ENCODE measurements at places on chromosomes 16 and 17.

DNA sequence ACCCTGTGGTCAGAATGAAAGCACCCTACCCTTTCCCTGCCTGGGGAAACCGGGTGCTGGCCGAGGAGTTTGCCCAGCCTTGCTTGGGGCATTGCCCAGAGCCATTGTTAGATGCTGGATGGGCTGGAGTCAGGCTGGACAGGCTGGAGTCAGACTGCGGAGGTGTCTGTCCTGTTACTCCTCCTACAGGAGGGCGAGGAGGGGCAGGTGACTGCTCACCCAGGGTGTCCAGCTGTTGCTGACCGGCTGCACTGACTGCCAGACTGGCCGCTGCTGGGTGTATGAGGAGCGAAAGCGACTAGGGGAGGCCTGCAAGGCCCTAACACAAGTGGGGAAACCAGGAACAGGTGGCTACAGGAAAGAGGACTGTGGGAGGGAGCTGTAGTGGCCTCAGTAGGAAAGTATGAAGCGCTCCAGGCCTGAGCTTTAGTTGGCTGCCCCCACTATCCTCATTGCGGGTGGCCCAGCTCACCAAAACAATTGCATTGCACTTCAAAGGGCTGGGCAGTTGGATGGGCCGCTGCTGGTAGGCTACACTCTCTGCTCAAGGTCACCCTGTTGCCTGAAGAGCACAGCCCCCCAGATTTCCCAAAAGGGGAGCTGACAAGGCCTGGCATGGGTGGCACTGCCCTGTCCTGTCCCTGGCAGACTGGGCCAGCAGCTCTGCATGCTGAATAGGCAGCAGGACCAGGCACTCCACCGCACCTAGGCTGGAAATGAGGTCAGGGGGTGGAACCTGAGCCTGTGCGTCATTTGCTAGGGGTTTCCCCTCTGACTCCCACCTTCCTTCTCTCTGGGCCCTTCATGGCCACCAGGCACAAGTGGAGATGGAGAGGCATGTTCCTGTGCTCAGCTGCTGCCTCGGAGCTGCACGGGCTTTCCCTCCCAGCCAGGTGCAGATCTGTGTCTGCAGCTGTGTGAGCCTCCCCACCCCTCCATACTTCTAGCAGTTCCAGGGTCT, 18.4 kb downstream of the LDHD start:
- peak; percentile 27 for DNase-seq

GRCh38 chr17:77590951-77591735, 367.4 kb upstream of the TNRC6C start:
- DNase-seq, result no peak

DNA sequence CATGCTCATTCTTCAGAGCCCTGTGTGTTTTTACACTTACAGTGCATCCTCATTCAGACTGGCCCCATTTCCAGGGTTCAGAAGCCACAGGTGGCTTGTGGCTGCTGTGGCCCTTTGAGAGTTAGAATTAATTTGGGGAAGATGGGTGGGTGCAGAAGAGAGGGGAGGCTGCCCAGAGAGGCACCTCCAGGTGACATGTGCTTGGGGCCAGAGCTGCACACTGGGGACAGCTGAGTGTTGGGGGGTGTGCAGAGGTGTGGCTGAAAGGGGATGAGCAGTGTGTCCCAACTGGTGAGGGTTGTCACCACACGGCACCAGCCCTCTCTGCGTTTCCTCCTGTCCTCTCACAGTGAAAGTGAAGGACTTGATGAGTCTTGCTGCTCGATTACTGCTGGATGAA, 6.9 kb upstream of the EIF1 start:
- no peak for DNase-seq

GRCh38 chr17:76710863-76711611, at the start of gene MXRA7:
Gene MXRA7 (minus strand): TSS chr17:76710965. CDS start chr17:76710946, 19 bp downstream.
- peak; percentile 32 for DNase-seq

DNA sequence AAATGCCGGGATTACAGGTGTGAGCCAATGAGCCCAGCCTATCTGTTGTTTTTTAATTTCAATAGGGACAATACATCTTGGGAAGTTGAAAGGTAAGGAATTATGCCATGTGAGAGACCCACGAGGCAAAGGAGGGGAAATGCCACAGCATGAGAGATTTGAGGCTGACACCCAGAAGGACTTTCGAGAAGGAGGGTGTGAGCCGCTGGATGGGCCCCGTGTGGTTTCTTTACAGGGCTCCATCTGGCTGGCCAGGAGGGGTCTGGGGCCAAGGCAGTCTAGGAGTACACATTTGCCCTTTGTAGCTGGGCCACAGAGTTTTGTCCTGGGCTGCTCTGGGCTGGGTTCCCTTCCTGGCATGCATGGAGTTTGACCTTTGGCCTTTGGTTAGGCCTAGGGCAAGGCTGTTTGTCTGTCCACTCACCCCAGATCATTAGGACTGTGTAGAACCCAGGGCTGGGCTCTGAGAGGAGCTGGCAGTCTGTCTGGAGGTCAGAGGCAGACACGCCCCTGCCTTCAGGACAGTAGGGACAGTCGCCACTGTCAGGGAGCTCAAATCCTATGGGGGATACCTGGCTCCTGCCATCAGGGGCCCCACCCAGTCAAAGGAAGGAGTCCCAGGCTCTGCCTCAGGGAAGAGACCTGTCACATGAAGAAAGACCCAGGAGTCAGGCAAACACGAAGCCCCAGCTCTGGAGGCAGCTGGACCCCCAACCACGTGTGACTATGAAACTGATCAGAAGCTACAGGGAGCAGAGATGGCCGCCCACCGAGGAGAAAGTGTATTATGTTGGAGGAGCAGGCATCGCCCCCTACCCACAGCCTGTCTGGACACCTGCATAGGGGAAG, 24.2 kb upstream of the NXPH3 start:
- no peak for DNase-seq

- DNase-seq, result no peak
Observed at GRCh38 chr17:65028545-65028843, 28.0 kb downstream of the GNA13 start.

DNA sequence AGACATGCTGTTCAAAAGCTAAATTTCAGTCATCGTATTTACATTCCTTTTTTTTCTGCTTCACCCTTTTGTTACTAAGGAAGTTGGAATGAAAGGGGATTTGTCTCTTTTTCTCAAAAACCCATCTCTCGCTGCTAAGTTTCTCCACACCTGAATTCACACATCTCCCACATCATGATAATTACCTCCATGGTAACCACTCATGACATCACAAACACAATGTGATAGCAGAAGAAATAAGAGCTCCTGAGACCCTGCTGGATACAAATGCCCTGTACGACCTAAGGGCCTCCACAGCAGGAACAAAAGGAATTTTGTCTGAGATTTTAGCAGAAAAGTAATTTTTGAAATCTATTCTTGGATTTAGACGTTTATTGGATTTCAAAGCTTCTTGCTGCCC, 82.6 kb upstream of the GNAO1 start:
- DNase-seq, result no peak

DNA sequence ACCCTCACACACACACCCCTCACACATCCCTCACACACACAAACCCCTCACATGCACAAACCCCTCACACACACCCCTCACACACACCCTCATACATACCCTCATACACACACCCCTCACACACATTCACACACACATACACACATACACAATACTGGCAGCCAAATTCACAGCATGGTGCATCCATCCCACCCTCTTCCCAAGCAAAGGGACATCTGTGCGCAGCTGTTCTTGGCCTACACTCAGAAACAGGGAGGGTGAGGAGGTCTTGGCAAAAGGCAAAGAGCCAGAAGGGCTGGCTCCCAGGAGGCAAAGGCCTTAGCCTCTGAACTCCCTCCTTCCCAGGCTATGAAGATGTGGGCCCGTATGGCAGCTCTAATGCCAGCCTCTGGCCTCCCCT, 23.4 kb downstream of the C17orf67 start:
- DNase-seq, result no peak

DNA sequence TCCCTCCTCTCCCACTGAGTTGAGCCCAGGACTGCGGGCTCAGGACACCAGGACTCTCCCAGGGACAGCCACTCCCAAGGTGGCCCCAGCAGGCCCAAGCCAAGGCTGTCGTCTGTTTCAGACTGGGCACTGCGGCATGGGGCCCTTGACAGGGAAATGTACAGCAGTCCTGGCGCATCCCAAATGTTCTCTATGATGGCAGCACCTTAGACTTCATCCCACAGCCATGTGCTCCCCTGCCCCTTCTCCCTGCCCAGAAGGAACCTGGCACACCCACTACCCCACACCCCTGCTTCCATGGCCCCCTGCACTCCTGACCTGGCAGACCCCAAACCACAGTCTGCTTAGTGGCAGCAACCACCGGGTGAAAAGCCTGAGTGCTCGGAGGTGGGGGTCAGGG, 18.2 kb downstream of the RBFOX3 start:
- DNase-seq, result no peak

- no peak for DNase-seq
Observed at GRCh38 chr16:10333321-10334032, 52.4 kb upstream of the ATF7IP2 start.

GRCh38 chr17:80119271-80119791, 17.9 kb downstream of the GAA start:
- DNase-seq, result no peak

DNA sequence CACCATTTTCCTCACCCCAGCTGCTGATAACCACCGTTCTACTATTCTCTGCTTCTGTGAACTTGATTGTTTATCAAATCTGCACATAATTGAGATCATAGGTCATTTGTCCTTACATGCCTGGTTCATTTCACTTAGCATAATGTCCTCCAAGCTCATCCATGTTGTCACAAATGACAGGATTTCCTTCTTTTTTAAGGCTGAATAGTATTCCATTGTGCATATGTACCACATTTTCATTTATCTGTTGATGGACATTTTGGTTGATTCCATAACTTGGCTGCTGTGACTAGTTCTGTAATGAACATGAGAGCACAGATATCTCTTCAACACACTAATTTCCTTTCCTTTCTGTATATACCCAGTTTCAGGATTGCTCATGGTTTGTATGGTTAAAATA, 225.3 kb upstream of the TBX2 start:
- DNase-seq, result no peak

DNA sequence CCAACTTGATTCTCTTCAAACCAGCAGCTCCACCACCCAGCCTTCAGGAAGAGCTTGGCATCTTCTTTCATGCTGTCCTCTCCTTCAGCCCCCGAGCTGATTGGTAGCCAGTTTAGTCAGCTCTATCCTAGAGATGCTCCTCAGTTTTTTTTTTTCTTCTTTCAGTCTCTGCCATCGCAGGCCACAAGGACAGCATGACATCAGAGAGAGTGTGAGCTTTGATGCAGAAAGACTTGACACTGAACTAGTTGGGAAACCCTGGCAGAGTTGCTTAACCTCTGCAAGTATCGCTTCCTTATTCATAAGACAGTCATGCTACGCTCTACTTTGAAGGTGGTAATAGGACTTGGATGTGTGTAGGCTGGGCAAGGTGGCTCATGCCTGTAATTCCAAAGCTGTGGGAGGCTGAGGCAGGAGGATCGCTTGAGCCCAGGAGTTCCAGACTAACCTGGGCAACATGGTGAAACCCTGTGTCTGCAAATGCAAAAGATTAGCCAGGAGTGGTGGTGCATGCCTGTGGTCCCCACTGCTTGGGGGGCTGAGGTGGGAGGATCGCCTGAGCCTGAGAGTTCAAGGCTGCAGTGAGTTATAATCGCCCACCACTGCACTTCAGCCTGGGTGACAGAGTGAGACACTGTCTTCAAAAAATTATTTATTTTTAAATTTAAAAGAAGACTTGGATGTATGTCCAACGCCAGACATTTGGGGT, 2.6 kb downstream of the CD300LB start:
- no peak for DNase-seq

DNA sequence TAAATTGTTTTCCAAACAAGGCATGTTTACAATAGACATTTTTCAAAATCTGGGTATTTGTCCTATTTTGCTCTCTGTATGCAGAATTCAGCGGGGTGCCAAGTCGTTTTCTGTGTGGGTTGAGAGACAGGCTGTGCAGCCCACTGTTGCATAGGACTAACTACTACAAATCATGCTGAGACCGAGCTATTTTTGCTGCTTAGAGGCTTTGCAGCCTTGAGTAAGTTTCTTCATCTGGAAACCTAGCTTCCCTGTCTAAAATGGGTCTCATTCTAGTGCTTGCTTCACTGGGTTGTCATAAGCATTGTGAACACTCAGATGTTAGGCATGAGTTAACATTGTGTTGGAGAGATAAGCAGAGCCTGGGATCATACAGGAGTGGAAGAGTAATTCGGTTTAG, 1.3 kb downstream of the PRPSAP2 start:
- DNase-seq, result peak; percentile 12

DNA sequence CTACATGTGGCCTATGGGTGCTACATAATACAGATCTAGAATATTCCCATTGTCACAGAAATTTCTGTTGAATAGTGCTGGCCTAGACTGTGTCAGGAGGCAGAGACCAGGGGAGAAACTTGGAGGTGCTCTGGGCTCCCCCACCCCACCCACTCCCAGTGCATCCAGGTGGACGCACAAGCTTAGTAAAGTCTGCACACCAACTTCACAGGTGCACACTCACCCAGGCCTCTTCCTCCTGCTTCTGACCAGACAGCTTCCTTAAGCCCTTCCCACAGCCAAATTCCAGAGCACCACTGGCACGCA, 7.6 kb upstream of the CNP start:
- DNase-seq, result no peak

GRCh38 chr16:80114699-80115098, 426.1 kb upstream of the DYNLRB2 start:
- no peak for DNase-seq

DNA sequence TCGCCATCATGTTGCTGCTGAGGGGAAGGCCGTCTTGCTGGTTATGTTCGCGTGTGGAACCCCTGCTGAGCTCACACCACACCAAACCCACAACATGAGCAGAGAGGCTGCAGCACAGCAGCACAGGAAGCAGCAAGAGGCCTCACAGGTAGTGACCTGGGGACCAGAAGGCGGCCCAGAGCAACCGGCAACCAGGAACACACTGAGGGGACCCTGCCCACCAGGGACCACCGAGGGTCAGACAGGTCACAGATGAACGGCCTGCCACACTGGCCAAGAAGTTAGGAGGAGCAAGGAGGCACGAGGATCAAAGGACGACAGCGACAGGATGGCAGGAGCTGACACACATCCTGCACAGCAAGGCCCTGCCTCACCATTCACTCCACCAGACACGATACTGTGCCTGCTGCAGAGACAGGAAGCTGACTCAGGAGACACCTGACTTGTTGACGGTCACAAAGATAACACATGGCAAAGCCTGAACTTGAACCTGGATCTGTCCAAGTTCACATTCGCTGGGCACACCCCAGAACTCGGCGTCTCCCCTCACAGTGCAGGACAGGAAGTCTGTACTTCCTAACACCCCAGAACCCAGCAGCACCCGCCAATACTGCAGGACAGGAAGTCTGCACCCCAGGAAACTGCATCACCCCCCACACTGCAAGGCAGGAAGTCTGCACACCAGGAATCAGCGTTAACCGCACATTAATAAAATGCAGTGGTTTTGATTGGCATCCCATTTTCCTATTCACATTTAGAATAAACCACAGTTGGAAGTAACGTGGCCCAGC, 98.5 kb downstream of the ZNF778 start:
- no peak for DNase-seq

Measured in amygdala (tissue), 56 donors.